Adrenal gland (tissue), 19 donors: ENCODE measurements at places on chromosomes 4 and X. TPM values are rescaled to one million over a fixed set of nuclear protein-coding genes. Genes with fewer than 3 reads are reported as not detected.

PF4V1 gene
- total RNA-seq = not detected

GRCh38 chr4:43316813-43317212 lies 424.3 kb downstream of the GRXCR1 start:
- peak; percentile 8 for DNase-seq

DNA sequence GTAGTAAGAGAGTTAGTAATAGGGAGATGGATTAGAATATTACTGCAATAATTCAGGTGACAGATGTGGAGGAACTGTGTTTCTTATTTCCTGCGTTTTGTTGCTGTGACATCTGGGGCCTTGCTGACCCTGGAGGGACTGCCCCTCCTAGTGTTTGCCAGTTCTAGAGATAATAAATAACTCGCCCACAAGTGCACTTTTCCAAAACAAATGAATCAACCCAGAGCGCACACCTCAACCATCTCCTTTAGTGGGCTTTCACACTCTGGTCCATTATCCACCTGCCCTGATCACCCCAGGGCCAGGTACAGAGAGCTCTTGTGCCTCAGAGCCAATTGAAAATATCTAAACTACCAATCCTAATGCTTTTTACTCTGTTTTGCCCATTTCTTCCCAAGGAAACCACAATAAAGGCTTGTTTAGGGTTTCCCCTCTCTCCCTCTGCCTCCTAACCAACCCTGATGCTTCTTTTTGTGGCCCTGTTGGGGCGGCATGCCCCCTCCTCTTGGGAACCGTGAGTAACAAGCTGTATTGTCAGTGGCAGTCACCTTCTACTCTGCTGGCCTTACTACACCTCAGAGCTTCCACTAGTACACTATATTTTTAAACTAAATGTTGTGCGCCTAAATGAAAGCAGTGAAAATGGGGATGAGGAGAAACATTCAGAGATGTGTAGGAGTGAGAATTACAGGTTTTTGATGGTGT lies 270.5 kb downstream of the TENM3 start:
- DNase-seq = no peak

DNA sequence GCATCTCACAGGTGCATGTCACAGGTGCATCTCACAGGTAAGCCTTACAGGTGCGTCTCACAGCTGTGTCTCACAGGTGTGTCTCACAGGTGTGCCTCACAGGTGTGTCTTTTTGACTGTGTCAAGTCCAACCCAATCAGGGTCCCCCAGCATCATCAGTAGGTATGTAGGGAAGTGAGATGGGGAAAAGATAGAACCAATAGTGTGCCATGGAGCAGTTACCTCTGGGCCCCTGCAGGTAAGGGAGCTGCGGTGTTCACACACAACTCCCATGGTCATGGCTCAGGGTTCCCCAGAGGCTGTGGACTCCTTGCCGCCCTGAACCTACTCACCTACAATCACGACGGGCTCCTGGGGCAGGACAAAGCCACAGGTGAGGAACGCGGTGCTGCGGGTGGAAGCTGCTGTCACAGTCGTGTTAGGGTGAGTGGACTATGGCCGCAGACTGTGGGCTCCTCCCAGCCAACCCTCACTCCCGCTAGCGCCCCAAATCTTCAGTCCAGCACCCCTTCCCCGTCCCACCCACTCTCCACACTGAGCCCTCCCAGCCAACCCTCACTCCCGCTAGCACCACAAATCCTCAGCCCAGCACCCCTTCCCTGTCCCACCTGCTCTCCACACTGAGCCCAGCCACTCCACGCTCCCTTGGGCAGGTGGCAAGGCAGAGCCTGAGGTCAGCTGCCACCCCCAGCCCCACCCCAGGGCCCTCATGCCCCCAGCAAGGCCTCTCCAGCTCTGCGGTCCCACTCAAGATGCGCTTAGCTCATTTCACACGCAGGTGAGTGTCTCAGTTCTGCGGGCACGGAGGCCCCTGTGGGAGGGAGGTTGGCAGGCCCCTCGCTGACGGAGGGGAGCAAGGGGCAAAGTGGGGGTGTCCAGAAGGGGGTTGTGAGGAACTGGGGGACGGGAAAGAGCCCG lies 2.1 kb upstream of the PDE6B start:
- no peak for DNase-seq

DNA sequence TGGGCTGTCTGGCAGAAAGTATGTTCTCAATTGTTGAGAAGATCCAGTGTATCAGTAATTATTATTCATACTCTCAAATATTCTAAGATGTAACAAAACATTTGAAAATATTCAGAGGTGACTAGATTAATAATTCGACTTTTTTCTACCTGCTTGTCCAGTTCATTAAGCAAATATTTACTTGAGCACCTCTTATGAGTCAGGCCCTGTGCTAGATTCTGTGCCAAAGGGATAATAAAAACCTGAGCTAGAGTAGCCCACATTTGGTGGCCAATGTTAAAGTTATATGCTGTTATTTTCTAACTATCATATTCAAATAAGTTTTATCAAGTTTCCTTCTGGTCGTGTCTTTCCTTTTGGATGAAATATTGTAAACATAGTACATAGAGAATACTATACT lies 58.5 kb downstream of the ARHGAP10 start:
- DNase-seq = no peak

- DNase-seq = no peak
Observed at GRCh38 chr4:171710743-171711142, 102.5 kb upstream of the GALNTL6 start.
